ENCODE measurements at places on chromosomes 1 and 21.

GRCh38 chr21:28522014-28522799 lies 470.5 kb downstream of the LTN1 start:
- peak; percentile 79 for DNase-seq

- DNase-seq, result no peak
These were observed 2.8 kb upstream of the NRAS start for GRCh38 chr1:114719424-114719787.

- no peak for DNase-seq
These were observed 6.3 kb upstream of the CHI3L2 start for GRCh38 chr1:111221276-111221632.

DNA sequence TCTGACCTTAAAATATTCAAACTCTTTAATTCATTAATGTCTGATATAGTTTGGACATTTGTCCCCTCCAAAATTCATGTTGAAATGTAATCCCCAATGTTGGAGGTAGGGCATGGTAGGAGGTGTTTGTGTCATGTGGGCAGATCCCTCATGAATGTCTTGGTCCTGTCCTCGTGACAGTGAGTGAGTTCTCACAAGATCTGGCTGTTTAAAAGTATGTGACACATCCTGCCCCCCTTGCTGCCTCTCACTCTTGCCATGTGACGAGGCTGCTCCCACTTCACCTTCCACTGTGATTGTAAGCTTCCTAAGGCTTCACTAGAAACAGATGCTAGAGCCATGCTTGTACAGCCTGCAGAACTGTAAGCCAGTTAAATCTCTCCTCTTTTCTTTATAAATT lies 21.3 kb upstream of the FBXO28 start:
- DNase-seq, result no peak

DNA sequence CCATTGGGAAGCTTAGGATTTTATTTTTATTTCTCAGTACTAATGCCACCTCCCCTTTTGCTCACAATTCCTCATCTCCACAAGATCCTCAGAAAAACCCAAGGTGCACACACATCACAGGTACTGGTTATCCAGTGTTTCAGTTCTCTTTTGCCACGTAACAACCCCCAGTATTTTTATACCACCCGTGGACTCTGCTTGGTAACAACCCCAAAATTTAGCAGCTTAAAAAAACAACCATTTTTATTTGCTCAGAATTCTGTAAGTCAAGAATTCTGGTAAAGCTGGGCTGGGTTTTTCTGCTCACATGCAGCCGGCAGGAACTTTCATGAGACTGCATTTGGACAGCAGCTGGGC lies 180.0 kb downstream of the KAZN start:
- no peak for DNase-seq

GRCh38 chr1:64171797-64172281 lies 31.6 kb upstream of the UBE2U start:
- peak; percentile 85 for DNase-seq

DNA sequence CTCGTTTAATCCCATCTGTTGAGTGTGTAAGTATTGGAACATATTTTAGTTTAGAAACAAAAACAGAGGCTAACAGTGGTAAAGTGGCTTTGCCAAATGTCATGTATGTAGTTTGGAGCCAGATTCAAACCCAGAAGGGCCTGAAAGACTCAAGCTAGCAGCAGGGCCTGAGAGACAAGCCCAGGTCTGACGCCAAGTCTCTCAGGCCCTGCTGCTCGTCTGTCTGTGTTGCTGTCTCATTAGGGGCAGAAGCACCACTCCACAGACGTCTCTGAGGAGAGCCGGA lies 8.3 kb downstream of the CITED4 start:
- DNase-seq, result no peak

DNA sequence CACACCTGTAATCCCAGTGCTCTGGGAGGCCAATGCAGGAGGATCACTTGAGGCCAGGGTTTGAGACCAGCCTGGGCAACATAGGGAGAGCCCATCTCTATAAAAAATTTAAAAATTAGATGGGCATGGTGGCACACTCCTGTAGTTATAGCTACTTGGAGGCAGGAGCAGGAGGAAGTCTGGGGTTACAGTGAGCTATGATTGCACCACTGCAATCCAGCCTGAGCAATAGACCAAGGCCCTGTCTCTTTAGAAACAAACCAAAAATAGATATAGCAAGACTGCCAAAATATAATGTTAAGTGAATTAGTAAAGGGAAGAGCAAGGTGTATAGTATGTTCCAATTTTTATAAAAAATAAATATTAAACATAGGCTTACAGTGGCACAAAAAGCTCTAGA lies 28.8 kb downstream of the PLEKHO1 start:
- DNase-seq, result no peak

DNA sequence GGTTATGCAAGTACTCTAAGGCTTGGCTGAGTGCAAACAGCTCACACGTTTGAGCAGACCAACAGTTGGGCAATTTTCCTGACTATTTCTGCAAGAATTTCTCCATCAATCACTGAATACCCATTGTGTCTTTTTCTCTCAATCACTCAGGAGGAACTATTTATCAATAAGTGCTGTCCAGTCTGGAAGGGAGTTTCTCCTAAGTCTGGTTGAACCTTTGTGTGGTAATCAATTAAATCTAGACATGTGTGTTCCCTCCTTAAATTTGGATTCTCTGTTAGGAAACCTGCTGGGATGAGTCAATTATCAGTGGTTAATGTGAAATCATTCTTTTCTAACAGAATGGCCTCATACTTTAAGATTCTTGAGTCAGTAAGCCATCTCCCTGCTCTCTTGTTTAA lies 6.8 kb upstream of the AADACL3 start:
- DNase-seq, result no peak

DNA sequence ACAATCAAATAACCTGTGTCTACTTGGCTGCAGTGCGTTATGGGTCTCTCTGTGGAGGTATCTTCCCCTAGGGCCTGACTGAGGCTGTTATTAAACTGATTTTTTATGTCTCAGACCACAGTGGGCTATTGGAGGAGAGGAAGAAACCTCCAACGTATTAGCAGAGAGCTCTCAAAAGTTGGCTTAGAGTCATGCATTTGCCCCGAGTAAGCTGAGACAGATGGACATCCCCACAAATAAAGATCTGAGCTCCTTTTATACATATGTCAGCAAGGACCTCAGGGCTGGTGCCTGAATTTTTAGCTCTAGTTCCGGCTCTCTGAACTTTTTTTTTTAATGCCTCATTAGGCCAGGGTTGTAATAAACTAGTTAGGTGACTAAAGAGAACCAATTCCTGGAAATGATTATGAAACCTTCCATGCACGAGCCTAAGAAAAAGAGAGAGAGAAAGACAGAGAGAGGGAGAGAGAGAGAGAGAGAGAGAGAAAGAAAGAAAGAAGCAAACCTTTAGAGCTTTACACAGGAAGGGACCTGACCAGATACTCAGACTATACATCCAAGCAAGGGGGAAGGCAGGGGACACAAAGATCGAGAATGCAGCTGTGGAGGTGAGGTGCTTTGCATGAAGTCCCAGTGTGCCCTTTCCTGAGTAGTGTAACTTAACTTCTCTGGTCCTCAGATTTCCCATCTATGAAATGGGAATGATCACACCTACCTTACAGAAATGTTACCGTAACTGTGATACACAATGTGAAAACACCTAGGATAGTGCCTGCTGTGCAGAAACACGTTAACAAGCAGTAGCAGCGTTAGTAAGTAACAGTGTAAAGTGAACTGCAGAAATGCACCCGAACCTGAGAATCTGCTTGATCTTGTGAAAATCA lies 8.4 kb upstream of the PIGR start:
- no peak for DNase-seq

- peak; percentile 75 for DNase-seq
These were observed 24.4 kb upstream of the FGGY start for GRCh38 chr1:59272507-59272906.

DNA sequence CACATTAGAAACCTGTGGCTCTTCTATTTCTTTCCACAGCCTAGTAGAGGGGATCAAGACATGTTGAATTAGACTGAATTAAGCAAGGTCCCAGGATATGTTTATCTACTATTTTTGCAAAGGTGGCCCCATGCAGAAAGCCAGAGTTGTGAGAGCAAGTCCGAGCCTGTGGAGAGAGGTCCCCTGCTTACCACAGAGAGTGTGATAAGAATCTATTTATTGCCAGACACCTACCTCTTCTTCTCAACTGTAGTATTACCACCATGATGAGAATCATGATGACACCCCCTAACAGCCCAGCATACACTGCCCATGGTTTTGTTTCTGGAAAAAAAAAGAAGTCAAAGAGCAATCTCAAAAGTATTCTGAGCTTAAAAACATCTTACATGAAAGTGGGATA lies 23.0 kb downstream of the SLAMF1 start:
- no peak for DNase-seq

DNA sequence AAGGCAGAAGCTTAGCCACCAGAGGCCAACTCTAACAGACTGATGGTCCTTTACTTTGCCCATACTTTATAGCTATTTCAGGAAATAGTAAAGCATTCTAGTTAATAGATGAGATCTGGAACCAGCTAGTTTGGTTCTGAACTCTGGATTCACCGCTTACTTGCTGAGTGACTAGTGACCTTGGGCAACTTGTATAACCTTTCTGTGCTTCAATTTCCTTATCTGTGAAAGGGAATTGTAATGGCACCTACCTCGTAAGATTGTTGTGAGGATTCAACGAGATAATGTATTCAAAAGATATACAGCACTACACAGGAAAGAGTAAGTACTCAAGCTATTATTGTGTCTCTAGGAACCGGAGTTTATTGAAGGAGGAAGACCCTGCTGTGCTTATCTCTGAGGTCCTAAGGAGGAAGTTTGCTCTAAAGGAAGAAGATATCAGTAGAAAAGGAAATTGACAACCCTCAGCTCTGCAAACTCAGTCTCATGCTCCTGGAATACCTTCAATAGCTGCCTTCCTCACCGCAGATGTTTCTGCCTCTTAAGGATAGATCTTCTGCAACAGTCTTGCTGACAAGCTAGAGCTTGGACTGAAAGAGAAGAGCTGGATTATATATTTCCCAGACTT lies 11.9 kb downstream of the MTFR1L start:
- DNase-seq, result no peak

DNA sequence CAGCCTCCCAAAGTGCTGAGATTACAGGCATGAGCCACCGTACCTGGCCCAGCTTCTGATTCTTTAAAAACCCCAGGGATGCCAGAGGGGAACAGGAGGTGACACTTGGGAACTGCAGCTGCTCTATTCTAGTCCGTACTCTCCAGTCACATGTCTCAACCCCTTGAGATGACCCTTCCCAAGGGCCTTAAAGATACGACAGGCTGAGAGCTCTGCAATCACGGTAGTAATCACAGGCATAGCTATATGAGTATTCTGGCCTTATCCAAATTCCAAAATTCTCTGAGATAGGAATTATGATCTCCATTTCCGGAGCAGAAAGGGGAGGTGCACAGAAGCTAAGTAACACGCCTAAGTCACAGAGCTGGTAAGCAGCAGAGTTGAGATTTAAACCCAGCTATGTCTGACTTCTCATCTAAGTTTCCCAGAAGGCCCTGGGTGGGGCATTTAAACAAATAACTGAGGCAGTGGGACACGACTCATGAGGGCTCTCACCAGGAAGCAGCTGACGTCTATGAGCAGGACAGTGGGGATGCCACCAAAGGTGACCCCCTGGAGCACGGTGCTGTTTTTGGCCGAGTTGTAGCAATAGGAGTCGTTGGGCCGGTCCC lies 5.2 kb downstream of the TMEM63A start:
- no peak for DNase-seq

- no peak for DNase-seq
These were observed 223.0 kb downstream of the PTBP2 start for GRCh38 chr1:96944432-96945092.

GRCh38 chr1:99474350-99474893 lies 171.5 kb upstream of the PALMD start:
- DNase-seq, result no peak

DNA sequence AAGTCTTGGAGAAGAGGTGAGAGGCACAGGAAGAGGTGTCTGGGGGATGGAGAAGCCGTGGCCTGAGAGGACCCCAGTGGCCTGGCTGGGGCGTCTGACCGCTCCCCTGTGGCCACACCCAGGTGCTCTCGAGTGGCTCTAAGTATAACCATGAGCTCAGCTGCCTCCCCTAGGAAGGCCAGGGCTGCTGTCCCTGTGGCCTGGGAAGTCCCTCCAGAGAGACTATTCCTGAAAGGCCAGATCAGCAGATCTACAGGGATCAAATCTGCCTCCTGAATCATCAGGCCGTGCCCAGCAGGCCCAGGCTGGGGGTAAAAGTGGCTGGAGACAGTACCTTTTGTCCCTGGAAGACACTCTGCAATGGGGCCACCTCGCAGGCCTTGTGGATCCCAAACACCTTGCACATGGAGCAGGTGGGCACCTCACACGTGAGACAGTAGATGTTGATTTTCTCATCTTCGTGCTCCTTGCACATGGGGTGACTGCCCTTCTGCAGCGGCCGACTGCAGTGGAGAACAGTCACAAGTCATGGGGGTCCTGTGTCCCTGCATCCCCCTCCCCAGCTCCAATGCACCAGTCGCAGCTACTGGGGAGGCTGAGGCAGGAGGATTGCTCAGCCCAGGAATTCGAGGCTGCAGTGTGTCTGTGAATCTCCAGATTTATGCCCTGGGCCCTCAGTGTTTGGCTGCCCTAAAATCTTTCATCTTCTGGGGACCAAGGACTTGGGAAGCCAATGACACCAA lies 6.4 kb downstream of the TRIM63 start:
- no peak for DNase-seq

- peak; percentile 94 for DNase-seq
These were observed 2.7 kb downstream of the MLLT11 start for GRCh38 chr1:151062741-151063371.

DNA sequence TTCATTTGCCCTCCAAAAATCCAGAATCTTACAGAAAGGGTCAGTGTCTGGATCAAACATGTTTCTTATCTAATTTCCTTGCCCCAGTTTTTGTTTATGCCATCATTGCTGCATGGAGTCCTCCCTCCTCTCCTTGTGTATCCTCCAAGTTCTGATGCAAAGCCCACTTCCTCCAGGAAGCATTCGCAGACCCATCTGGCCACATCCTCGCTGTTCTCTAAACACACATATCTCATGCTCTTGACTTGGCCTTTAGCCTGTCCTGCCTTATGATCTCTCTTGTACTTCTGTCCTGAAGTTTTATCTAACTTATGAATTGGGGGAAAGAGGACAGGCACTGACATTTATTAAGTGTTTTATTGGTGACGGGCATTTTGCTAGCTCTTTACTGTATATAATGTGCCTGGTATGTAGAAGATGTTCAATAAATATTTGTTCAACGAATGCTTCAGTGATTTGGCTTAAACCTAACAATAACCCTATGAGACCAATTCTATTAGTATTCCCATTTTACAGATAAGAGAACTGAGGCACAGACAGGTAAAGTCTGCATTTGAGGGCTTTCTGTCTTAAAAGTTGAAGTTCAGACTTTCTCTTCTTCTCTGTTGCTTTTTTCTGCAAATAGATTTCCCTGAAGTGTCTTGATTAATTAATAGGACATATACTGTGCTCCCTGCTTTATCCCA lies 19.2 kb upstream of the ID3 start:
- peak; percentile 72 for DNase-seq

- DNase-seq, result no peak
These were observed 13.3 kb downstream of the PLXNA2 start for GRCh38 chr1:208230668-208231529.

- DNase-seq, result no peak
These were observed 36.1 kb upstream of the IL20 start for GRCh38 chr1:206829282-206829681.

GRCh38 chr1:36656838-36657237 lies 174.1 kb upstream of the CSF3R start:
- no peak for DNase-seq
